Central memory CD4-positive, alpha-beta T cell (primary cell): ENCODE measurements at places on chromosomes 3 and 15.
A peak's percentile ranks its signal among the peaks of the same experiment; 100 is the strongest.

GRCh38 chr15:69806287-69806915 is 291.3 kb downstream of the TLE3 start:
- DNase-seq, result no peak

DNA sequence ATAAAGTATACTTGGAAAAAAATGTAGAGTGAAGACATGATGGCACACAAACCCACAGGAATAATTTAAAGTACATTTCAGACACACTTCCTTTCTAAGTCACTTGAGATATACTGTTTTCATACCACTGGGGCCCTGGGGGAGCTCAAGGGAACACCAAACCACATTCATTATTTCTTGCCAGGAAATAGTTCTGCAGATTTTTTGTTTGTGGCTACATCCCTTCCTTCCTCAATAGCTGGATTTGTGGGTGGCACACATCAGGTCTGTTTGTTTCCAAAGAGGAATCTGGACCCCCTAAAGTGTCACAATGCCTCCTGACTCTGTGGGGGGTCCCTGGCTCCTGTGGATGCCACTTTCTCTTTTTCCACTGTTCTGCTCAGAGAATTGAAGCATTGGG is 153.5 kb upstream of the COL8A1 start:
- DNase-seq, result no peak

DNA sequence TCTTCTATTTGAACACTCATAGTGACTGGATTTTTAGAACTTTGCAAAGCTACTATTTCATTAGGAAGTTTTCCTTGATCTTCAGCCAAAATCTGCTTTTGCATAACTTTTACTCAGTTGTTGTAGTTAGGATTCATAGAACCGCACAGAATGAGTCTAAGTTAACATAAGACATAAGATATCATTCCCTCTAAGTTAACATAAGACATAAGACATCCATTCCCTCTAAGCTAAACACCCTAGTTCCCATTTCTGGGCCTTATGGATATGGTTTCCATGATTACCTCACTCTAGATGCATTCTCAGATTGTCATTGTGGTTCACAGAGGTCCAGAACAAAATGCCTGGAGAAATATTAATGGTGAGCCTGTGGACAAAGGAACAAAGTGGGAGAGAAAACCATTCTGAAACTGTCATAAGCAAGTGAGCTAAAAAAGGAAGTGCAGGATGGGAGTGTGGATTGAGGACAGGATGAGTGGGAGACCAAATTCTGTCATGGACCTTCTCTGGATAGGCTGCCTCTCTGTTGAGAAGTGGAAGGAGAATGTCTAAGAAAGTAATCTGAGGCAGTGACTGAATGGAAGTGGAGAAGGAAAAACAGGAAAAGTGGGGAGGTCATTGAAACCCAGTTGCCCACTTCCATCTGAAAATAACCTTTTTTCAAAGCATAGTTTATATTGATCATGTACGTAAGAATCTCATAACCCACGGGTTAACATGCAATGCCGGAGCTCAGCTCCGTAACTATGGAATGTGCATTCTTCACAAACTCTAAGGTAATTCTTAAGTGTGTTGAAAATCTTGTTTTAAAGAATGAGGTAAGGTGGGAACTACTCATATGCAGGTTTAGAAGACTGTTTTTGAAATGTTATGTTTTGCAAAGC is 37.4 kb upstream of the SECISBP2L start:
- no peak for DNase-seq

GRCh38 chr3:133857767-133858166 is 37.9 kb downstream of the RAB6B start:
- no peak for DNase-seq

DNA sequence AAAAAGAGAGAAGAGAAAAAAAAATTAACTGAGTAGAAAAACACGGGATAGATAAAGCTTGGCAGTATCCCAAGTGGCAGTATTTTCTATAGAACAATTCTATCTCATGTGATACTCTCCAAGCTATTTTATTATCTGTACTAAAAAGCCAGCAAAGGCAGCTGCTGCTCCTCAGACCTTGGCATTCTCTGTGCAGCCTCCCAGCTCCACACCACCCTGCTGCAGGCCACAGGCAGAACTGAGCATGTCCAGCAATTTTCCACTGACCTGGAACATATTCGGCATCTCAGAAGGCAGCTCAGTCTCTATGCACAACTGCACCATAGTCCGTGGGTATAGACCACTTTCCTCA is 1161.4 kb downstream of the IGSF11 start:
- no peak for DNase-seq

DNA sequence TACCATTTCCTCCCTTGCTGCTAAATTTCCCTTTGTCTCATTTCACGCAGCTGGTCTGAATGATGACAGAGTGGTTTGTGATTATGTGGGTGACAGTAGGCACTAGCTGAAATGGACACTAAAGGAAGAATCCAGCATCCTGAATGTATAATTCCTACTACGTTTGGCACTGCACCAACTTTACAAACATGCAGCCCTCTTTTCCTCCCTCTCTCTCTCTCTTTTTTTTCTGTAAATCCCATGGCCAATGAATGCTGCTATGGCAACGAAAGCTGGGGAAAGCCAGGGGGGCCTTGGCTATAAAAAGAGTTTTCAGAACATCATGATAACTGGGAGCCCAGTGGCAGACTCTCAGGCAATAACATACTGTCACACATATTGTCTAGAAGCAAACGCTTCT is 367.2 kb upstream of the AGTR1 start:
- no peak for DNase-seq

DNA sequence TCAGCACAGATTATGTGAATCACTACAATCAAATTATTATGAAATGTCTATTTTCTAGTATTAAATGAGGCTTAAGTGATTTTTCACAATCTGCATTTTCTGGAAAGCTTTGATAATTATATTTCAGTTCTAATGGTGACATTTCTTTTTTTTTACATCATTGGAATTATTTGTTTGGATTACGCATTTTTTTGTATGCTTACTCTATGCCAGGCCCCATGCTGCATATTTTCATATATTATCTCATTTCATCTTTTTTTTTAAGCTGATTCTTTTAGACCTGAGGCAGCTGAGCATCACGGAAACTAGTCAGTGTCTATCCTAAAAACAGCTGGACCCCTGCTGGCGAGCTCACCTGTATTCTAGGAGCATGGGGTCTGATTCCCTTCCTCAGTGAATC is 31.1 kb downstream of the SLCO3A1 start:
- DNase-seq, result no peak

- DNase-seq, result no peak
Measured at GRCh38 chr3:158026236-158026635, 80.0 kb downstream of the SHOX2 start.

GRCh38 chr3:101384426-101384825 is 64.1 kb upstream of the IMPG2 start:
- no peak for DNase-seq

DNA sequence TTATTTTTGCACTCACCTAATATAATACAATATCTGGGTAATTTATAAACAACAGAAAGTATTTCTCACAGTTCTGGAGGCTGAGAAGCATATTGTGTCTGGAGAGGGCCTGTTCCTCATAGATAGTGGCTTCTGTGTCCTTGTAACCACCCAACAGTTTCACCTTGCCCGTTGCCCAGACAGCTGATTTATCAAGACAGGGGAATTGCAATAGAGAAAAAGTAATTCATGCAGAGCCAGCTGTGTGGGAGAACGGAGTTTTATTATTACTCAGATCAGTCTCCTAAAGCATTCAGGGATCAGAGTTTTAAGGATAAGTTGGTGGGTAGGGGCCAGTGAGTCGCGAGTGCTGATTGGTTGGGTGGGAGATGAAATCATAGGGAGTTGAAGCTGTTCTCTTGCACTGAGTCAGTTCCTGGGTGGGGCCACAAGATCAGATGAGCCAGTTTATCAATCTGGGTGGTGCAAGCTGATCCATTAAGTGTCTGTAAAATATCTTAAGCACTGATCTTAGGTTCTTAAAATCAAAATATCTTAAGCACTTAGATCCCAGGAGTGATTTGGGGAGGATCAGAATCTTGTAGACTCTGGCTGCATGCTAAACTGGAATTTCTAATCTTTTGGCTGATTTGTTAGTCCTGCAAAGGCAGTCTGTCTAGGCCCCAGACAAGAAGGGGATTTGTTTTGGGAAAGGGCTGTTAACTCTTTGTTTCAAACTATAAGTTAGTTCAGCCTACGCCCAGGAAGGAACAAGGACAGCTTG is 33.9 kb upstream of the C15orf39 start:
- no peak for DNase-seq

DNA sequence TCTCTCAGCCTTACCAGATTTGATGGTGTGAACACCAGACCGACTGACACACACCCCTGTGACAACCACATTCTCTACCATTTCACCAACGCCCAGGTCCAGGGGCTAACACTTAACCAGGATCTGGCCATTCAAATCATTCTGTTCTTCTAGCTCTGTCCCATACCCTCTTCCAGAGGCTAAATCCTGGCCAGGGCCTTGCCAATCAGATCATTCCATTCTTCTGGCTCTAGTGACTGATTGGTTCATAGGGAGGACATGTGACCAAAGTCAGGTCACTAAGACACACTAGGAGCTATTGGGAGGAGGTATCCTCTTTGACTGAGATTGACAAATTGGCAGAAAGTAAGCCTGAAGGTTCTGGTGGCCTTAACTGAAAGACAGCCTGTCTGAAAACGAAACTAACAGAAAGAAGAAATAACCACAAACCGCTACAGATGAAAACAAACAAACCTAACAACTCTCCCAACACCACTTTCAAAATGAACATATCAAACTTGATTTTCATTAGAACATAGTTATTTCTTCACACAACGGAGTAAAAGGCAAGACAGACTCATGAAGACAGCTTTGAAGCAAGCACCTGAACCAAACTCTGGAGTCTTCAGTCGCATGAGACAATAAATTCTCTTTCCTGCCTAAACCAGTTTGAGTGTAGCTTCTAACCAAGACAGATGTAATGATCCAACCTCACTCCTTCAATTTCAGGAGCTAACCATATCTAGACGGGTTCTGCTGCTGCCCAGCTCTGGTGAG is 68.5 kb downstream of the TRANK1 start:
- peak; percentile 73 for DNase-seq

DNA sequence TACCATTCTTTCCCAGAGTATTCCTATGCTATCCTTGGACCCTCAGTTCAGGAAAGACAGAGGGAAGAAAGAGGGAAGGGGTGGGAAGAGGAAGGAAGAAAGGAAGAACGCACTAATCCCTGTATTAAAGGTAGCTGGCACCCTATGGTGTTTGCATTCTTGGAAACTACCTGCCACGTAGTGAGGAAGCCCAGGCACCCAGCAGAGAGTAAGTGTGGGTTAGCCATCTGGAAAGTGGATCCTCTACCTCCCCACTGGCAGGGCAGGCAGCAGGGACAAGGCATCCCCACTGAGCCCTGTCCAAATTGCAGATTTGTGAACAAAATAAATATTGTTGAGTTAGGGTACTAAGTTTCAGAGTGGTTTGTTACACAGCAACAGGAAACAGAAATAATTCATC is 8.8 kb downstream of the RBP1 start:
- DNase-seq, result no peak

- no peak for DNase-seq
Measured at GRCh38 chr3:84109911-84110310, 848.9 kb upstream of the CADM2 start.

DNA sequence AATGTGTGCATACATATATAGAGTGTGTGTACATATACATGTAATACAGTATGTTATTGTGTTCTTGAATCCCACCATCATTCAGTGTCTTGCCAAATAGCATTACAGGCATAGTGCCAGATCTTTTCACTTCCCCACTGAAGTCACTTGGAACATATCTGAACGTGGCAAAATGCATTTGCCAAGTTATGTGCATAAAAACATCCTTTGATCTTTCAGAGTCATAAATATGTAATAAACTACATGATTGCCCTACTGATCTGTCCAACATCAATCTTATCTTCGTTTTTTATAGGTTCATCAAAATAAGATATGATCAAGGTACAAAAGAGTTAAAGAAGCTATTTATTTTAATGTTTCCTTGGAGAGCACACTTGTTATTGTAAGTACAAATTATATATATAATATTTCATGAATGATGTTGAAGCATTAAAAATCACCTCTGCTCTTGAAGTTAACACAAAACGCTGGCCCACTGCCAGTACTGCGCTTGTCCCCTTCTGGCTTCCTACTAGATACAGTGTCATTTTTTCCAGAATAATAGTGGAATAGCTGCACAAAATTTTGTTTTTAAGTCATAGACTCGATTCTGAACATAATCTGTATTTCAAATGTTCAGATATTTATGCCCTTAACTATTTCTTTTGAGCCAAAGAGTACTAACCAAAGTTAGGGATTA is 549.5 kb upstream of the ARRDC4 start:
- no peak for DNase-seq

- DNase-seq, result peak; percentile 6
Measured at GRCh38 chr15:26889298-26889898, 22.5 kb downstream of the GABRA5 start.

GRCh38 chr15:56754772-56755370 is 21.6 kb upstream of the ZNF280D start:
- no peak for DNase-seq

DNA sequence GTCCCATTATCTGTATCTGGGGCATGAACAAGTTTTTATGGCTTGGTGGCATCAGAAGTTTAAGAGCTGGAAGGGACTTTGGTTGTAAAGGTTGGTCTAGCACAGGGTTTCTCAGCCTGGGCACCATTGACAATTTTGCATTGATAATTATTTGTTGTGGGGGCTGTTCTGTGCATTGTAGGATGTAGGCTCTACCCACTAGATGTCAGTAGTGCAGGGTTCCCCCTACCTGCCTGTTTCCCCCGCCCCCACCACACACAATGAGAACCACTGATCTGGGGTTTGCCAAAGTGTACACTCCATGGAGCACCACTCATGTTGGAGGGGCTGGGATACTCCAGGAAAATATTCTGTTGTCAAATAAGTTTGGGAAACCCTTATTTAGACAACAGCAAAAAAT is 42.7 kb downstream of the PLCL2 start:
- no peak for DNase-seq

DNA sequence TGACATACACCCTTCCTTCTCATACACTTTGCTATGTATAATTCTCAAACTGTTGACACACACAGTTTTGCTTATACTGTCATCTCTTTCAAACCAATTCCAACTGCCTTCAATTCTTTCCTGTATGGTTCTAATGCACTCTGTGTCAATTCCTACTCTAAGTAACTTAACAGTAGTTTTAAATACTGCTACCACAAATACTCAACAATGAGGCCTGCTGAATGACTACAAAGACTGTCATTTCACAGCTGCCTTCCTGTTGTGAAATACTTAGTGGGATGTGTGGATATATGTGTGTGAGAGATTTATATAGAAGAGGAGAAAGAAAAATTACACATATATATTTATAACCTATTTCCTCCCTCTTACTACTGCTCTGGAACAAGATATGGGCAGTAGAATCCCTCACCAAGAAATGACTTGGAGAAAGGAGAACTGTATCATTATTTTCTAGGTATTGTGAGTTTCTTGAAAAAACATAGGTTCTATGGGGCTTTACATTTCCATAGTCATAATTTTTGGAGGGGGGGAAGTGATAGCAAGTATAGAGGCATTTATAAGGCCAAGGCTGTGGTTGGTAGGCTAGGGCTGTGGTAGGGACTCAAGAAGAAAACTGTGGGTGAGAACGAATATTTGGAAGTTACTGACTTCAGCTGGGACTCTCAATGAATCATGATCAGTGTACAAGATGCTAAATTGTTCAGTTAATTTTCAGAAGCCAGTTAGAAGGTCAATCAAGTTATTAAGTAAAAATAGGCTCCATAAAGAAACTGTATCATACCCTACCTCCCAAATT is 88.7 kb downstream of the ANKRD28 start:
- DNase-seq, result no peak

GRCh38 chr3:195907684-195907933 is 742 bp downstream of the TNK2 start:
- DNase-seq, result no peak
